NCI-H1436 treated with DMSO at 0.1 percent for 48 hours (cell line): ENCODE measurements at places on chromosomes 7 and 10.
A peak's percentile ranks its signal among the peaks of the same experiment; 100 is the strongest.

- no peak for DNase-seq
Measured at GRCh38 chr7:131008840-131009711, 275.1 kb upstream of the KLF14 start.

GRCh38 chr10:21057989-21058388 lies 160.9 kb upstream of the NEBL start:
- no peak for DNase-seq

- no peak for DNase-seq
Measured at GRCh38 chr7:55108401-55108800, 89.6 kb downstream of the EGFR start.

DNA sequence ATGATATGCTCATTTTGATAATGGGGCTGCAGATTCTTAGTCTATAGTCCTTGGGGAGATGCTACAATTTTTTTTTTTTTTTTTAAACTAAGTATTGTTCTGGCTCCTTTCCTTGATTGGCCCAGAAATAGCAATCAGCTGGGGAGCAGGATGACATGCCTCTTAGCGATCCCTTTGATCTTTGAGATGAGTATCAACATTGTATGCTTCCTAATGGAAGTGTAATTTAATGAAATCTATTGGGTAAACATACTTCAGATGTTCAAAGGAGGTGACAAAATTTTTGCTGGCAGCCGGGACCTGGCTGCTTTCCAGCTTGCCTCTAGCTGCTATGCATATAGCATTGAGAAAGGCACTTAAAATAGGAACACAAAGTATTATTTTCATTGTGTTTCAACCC lies 43.5 kb downstream of the VTI1A start:
- peak; percentile 87 for DNase-seq

DNA sequence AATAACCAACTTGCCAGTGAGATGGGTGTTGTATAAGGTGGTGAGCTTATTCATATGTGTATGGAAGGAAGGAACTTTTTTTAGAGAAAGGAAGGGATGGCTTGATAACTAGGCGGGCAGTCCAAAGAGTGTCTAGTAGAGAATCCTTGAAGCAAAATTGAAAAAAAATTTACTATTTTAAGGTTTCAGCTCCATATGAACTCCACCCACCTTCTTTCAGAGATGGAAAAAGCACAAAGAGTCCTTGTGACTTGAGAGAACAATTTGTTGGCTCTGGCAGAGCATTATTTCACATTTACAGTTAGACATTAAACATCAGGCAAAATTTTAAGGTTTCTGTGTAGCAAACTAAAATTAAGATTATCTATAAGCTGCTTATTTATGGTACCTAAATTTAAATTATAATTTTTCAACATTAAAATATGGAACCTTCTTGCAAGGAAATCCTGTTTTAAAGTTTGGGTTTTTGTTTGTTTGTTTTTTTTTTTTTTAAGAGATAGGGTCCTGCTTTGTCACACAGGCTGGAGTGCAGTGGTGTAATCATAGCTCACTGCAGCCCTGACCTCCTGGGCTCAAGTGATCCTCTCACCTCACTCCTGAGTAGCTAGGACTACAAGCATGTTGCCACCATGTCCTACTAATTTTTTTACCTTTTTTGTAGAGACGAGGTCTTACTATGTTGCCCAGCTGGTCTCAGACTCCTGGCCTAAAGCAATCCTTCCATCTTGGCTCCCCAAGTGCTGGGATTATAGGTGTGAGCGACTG lies 12.2 kb downstream of the PTPN12 start:
- no peak for DNase-seq

GRCh38 chr10:93198401-93199131 lies 124.9 kb downstream of the CYP26A1 start:
- no peak for DNase-seq

- DNase-seq = no peak
Measured at GRCh38 chr7:156840134-156840533, 52.8 kb downstream of the LMBR1 start.

- no peak for DNase-seq
Measured at GRCh38 chr10:121732656-121733445, 134.6 kb upstream of the FGFR2 start.

DNA sequence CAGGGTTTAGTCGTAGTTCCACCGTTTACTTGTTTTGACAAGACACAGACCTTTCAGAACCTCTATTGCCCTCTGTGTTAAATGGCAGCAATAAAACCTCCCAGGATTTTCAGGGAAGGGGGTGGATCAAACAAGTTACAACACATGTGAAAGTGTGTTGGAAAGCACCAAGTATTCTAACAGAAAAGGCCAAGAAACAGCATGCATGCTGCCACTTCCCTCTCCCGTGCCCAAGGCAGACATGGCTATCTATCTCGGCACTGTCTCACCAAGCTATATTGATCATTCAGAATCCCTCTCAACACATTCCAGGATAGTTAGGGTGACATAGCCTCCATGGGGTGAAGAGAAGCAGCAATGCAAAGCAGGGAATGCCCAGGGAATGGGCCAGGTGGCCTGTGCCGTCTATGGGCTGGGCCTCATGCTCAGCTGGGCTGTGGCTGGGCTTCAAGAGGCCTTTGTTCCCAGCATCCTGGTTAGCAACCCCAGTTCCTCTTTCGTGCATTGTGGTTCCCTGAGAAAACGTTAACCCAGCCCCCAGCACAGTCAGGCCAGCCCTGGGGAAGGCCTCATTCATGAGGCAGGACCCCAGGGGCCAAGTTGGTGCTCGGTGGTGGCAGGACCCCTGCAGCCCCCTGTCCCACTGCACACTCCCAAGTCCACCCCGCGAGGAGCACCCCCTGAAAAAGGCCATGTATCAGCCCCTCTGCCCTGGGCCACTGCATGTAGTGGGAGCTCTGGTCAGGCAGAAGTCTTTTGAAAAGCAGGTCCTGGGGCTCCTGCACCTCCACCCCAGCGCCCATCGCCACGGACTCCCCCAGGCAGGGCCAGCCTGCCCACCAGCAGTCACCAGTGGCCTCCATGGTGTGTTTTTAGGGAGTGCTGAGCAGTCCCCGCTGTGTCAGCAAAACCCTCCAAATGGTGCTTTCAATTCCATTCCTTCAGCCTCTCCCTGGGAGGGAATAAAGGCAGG lies 25.5 kb downstream of the VSIR start:
- no peak for DNase-seq

DNA sequence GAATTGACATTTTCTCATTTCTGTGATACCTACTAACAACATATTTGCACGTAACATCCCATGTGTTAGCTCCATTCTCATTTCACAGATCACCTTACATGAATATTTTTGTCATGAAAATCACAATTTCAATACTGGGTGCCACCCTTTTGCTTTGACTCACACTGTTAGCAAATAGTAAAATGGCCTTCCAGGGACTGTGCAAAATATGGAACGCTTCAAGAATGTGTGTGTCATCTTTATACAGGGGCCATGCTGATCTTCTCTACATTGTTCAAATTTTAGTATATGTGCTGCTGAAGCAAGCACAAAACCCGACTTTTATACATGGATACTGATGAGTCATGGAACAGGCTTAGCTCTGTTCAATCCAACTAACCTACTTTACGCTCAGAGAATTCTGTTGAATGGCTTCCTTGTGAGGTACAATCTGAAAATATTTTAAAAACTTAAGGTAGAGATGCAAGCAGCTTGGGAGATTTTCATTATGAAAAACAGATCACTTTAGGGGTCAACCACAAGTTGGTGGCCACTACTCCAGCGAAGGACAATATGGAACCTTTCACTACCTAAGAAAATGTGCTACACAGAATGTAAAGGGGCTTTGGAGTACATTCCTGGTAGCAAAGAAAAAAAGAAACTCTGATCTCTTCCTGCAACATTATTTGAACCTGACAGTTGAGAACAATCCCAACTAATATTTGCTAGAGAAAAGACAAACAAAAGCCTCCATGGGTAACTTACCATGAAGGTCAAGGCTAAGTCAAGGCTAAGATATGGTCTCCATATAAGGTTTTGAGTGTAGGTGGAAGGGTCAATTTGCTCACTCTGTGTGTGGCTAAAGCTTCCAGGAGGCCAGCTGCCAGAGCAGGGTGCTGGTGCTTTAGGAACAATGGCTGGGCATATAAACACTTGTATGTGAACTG lies 11.9 kb downstream of the ANKRD26 start:
- no peak for DNase-seq

GRCh38 chr10:44463511-44464121 lies 78.7 kb upstream of the CXCL12 start:
- DNase-seq = no peak

DNA sequence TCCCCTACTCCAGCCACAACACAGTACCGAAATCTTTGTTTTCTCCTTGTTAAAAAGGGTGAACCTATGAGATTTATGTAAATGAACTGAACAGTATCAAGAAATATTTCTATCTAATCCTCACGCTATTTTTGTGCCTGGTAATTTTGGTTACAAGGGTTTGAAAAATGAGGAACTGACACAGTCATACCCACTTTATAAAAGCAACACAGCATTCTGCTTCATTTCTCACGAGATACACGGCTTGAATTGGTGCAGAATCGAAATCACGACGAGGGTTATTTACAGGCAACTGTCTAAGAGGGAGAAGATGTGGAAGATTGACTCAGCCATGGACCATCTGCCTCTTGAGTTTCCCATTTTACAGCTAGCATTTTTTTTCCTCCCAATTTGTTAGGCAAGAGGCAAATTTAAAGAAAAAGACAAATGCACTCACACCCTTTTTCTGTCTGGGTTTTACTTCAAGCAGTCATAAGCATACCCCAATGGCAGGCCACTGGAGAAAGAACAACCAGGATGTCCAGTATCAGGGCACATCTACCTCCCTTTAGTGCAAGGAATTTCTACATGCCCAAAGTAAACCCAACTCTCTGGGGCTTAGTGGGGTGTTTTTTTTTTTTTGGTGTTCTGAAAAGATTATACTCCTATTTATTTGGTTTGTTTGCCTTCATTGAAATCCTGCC lies 108.1 kb downstream of the ITGB8 start:
- DNase-seq = no peak

DNA sequence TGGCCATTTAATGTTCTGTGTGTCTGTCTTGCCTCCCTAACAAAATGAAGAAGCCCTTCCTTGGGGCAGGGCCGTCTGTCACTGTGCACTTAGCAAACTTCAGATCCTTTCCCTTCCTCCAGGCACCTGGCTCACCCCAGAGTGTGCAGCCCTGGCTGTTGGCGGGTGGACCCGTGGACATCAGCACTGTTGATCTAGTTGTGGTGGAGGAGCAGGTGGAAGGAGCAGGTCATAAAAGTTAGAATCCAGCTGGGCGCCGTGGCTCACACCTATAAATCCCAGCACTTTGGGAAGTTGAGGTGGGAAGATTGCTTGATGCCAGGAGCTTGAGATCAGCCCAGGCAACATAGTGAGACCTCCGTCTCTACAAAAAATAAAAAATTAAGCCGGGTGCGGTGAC lies 12.7 kb downstream of the RAB19 start:
- DNase-seq = no peak

- no peak for DNase-seq
Measured at GRCh38 chr7:152859781-152860191, 100.2 kb downstream of the ACTR3B start.

- no peak for DNase-seq
Measured at GRCh38 chr10:35464825-35465456, 128.6 kb downstream of the CCNY start.

GRCh38 chr10:28728366-28728765 lies 51.0 kb downstream of the BAMBI start:
- no peak for DNase-seq

GRCh38 chr10:80709866-80710265 lies 172.2 kb downstream of the SH2D4B start:
- peak; percentile 59 for DNase-seq

GRCh38 chr10:3808689-3809199 lies 23.7 kb upstream of the KLF6 start:
- no peak for DNase-seq

- peak; percentile 11 for DNase-seq
Measured at GRCh38 chr10:66925896-66926715, at the start of gene LRRTM3. Gene LRRTM3 (plus strand): TSS chr10:66926036.

DNA sequence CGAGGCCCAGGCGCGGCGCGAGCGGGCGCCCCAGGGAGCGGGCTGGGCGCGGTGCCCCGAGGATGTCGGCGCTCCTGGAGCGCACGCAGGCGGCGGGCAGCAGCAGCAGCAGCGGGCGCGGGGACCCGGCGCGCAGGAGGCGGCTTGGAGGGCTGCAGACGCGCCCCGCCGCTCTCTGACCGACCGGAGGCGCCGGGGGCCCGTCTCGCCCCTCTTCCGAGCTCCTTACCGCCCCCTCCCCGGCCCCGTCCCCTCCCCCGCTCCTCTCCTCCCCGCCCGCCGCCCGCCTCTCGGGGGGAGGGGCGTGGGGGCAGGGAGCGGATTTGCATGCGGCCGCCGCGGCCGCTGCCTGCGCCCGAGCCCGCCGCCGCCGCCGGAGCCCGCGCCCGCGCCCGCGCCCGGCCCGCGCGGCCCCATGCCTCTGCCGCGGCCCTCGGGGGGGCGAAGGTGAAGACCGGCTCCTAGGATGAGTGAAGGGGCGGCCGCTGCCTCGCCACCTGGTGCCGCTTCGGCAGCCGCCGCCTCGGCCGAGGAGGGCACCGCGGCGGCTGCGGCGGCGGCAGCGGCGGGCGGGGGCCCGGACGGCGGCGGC lies at the start of gene NRG3:
TSS of gene NRG3 (plus strand) at position 320 of the 592 bp plus-strand sequence.
- no peak for DNase-seq

GRCh38 chr7:81300753-81301152 lies 381.9 kb upstream of the SEMA3C start:
- DNase-seq = no peak

- DNase-seq = no peak
Measured at GRCh38 chr7:47756636-47757035, 174.7 kb upstream of the TNS3 start.

DNA sequence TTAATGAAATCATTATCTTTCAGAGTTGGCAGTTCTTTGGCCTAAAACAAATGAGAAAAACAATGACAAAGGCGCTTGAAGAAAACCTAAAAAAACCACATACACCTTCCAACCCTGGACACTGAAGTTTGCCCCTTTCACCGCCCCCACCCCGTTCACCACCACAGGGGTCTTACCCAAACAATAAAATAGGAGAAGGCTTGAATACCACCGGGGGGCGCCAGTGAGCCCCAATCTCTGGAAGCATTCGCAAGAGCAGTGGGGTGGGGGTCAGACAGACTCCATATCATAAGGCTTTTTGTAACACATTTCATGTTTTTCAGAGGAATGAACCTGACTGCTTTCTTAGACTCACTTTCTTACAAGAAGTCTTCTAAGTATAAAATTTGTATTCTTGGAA lies 163.6 kb downstream of the PIP4K2A start:
- DNase-seq = no peak

- DNase-seq = no peak
Measured at GRCh38 chr7:26681819-26682418, 182.5 kb downstream of the SKAP2 start.

- no peak for DNase-seq
Measured at GRCh38 chr10:14776546-14776945, 1.8 kb upstream of the FAM107B start.

DNA sequence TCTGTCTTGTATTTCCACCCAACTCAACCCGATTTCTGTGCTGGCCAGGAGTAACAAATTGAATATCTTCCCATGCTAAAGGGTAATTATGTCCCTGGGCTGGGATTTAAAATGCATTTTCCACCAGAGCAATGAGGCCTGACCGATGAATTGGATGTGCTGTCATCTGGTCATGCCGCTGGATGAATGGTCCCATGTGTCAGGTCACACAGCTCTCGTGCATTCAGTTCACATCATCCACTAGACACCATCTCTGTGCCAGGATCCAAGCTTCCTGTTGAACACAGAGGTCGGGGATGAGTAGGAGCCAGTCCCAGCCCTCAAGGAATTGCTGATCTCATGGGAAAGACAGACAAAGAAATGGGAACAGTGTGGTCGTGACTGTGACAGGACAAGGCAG lies 200.8 kb downstream of the ADRA2A start:
- no peak for DNase-seq

- DNase-seq = no peak
Measured at GRCh38 chr7:133977409-133978274, 149.5 kb upstream of the LRGUK start.
